Hematopoietic multipotent progenitor cell (in vitro differentiated cells): ENCODE measurements at places on chromosomes 3 and 15.

- no peak for DNase-seq
These were observed 731.1 kb downstream of the EDEM1 start for GRCh38 chr3:5918626-5919025.

- no peak for DNase-seq
These were observed 337.8 kb upstream of the NR2E3 start for GRCh38 chr15:71472566-71472965.

DNA sequence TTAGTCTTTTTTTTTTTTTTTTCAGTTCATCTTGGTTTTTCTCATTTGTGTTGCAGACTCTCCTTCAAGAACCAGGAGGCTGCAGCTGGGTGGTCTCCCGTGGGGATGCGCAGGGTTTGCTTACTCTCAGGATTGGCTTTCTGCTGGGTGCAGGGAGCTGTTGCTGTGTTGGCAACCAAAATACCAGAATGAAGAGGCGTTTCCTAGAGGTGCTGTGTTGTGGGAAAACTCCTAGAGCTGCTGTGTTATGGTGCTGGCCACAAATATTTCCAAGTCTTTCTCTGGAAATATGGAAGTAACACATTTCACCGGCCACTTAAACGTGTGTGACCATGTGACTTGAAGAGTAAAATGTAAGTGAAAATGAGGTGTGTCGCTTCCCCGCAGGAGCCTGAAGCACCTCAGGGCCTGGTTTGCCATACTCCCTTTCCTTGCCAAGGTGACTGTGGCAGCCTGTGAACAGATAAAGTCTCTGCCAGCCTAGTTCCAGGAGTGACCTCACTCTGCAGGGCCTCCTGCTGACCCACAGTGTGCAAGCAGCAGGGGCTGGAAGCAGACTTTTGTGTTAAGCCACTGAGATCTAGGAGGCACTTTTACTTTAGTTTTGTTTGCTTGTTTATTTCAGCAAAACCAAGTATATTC lies 258.9 kb downstream of the ADAMTS17 start:
- DNase-seq: no peak

DNA sequence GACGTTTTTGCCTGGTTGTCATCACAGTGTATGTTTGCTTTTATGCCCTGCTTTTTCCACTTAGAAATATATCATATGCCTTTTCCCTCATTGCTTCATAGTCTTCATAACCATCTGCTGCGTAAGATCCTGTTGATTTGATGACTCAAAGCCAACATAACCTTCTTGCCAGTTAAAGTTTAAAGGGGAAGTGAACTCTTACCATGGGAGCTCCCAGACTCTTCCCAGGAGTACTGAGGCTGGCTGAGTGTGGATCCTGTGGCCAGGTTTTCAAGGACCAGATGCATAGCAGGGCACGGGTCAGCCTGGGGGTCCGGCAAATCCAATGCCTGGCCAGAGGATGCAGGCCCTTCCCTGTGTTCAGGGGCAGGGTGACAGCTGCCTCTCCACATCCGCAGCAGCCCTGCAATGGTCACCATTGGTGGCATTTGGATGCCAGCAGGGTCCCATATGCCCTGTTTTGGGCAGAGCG lies 42.0 kb upstream of the SACM1L start:
- no peak for DNase-seq

- DNase-seq: no peak
These were observed 858 bp upstream of the SACM1L start for GRCh38 chr3:45688194-45688881.

GRCh38 chr3:10434144-10434937 lies 71.0 kb downstream of the ATP2B2 start:
- no peak for DNase-seq

DNA sequence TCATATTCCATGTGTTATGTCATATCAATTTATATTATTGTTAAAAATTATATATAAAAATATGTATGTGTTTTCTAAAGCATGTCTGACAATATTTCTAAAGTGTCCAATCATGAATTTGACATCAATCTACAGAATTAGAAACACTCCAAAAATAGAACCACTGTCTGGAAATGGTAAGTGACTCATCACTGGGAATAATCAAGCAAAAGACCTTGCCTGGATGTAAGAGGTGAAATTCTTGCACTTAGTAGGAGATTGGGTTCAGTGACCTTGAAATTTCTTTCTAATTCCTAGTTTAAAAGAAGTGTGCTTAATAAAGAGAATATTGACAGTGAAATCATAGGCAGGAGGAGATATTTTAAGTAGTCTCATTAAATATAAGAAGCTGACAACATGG lies 188.8 kb downstream of the ZNF385D start:
- no peak for DNase-seq

DNA sequence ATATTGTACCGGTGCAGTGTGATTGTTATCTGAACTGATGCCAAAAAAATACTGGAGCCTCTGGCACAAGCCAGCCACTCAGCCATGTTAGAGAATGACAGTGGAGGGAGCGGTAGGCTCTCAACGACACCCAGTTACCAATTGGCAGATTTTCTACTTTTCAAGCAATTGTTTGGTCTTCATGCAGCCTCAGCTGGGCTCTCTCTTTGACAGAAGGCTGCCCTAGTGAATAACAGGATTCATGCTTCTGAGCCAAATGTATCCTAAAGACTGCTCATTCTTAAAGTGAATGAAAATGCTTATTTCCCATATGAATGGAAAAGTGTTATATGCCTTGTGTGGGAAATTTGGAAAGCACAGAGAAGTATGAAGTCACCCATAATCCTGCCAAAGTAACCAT lies 261.2 kb upstream of the TRIM42 start:
- DNase-seq: no peak

DNA sequence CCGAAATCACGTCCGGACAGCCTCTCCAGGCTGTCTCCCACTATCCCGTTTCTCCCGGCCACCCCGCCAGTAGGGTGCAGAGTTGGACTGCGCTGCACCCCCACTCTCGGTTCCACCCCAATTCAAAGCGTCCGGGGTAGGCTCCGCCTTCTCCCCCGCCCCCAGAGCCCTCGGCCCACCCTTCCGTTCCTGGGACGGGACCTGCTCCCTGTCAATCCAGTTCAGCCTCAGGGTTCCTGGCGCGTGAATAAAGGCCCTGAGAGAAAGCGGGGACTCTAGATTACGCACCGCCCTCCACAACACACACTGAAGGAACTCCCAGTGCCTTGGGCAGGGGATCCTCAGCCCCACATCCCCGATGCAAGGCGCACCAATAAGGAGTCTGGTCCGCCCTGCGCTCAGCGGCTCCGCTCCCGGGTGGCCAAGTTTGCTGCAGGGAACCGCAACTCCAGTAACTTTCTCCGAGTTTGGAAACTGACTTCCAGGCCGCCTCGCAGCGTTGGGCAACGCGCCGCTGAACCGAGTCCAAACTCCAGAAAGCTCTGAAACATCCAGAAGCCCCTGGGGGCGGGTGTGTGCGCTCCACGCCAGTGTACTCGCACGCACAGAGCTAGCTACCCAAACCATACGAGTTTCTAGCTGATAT lies 1.9 kb downstream of the ADAMTS9 start:
- no peak for DNase-seq

- DNase-seq: no peak
These were observed 146.5 kb upstream of the MEIS2 start for GRCh38 chr15:37246856-37247255.

DNA sequence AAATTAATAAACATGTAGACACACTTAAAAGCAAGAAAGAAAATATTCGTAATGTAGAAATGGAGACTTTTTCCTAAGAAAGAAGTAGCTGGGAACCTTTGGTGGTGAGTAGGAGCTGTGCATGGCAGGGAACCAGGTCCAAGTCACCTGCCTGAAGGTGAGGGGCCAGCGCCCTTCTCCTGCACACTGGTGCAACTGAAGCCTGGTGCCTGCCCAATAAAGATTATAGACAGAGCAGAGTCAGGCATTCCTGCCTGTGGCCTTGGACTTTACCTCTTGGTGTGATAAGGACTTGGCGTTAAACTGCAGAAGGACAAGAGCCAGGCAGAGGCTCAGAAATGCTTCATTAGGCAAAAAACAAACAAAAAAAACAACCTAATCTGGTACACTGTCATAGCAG lies 14.2 kb downstream of the CFAP91 start:
- DNase-seq: no peak

GRCh38 chr15:50138391-50138790 lies 19.4 kb upstream of the ATP8B4 start:
- DNase-seq: no peak

- no peak for DNase-seq
These were observed 128.3 kb downstream of the SV2B start for GRCh38 chr15:91228383-91228782.
